Activated CD8-positive, alpha-beta memory T cell treated with anti-CD3 and anti-CD28 coated beads for 1 hour (primary cell): ENCODE measurements at places on chromosomes 4 and X.

GRCh38 chrX:85243155-85243554, 424 bp downstream of the SATL1 start:
- DNase-seq, result no peak

DNA sequence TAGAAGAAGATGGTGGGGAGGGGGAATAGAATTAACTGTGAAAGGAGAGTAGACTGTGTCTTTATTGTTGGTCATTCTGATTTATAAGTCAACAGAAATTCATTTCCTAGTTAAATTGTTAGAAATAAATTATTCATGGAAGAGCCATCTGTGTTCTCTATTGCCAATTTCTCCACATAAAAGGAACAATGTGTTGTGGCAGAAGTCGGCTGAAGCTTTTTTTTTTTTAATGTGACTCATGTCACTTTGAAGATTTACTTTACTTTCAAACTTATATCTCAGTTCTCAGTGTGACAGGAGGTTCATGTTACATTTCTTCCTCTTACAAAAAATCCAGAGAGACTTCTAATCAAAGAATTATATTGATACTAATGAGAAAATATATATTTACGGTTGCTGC, 60.5 kb downstream of the CPE start:
- DNase-seq, result no peak

- DNase-seq, result no peak
Measured at GRCh38 chr4:136002316-136002715, 1530.0 kb downstream of the PCDH18 start.

DNA sequence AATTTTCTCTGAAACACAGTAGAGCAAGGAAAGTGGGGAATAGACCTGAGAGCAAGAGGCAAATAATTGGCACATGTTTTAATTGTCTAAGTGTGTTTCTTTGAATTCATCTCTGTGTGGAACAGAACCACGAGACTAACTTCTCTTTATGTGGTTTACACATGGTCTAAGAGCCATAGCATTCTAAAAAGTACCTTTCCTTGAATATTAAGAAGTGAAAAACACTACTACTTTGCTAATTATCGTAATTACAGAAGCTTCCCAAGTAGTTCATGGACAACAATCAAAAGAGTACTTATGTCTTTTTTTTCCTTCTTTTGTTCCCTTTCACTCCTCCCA, 2.9 kb upstream of the CYBB start:
- DNase-seq, result no peak

- no peak for DNase-seq
Measured at GRCh38 chrX:2628751-2629315, 62.3 kb upstream of the CD99 start.

DNA sequence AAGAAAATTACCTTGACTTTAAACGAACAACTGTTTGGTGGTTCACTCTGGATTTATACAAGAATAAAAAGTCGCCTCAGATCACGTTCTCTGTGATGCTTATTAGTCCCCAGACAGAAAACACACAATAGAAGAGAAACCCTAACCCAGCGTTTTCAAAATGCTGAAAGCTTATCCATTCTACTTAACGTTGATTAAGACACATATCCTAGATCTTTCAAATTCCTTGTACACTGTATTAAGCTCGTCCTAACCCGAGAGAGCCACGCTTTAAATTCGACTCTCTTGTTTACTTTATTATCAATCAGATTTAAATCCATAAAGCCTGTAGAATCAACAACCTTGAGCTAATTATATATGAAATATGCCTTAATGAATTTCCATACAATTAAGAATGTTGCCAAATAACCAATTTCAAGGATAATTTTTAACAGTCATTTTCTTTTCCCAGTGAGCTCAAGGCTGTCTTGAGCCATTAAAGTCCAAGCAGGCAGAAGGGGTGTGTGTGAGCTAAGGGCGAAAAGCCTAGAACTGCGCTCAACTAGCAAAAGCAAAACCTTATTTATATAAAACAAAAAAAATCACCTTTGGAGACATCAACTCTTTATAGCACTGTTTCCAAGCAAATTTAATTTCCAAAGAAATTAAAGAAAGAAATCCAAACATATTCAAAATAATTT, 981 bp upstream of the PITX2 start:
- DNase-seq, result no peak

- DNase-seq, result no peak
Measured at GRCh38 chrX:75229774-75230173, 44.1 kb upstream of the UPRT start.

DNA sequence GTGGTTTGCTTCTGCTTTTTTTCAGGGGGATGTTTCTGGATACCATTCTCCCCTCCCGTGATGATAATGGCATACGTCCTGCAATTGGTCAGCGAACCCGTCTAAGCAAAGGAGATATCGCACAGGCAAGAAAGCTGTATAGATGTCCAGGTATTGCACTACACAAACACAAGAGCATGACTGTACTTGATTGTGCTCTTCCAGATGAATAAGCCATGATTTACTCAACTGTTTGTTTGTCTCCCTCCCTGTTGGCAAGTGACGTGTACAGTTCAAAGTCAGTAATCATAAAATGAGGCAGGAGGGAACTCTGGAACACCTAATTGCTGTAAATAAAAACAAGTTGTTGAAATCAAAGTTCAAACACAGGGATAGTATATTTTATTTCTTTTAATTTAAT, 141.4 kb downstream of the TLL1 start:
- no peak for DNase-seq

- DNase-seq, result no peak
Measured at GRCh38 chrX:18668071-18668835, 3.7 kb downstream of the RS1 start.

GRCh38 chr4:172155838-172156345, 342.7 kb downstream of the GALNTL6 start:
- DNase-seq, result no peak

DNA sequence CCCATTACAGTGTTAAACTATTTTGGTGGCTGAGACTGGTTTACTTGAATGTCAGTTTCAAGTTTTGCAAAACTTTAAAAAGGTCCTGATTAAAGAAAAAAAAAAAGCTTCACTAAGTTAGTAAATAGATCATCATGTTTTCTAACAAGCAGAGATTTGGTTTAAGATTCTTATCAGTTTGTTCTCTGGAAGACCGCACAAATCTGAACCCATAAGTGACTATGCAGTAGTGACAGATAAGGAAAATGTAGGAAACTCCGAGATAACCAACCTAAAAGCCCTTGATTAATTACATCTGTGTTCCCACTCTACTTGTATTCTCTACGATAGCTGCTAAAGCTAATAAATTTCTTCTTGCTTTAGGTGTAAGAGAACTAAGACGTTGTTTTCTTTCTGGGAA, 1799.8 kb upstream of the ADGRL3 start:
- no peak for DNase-seq

DNA sequence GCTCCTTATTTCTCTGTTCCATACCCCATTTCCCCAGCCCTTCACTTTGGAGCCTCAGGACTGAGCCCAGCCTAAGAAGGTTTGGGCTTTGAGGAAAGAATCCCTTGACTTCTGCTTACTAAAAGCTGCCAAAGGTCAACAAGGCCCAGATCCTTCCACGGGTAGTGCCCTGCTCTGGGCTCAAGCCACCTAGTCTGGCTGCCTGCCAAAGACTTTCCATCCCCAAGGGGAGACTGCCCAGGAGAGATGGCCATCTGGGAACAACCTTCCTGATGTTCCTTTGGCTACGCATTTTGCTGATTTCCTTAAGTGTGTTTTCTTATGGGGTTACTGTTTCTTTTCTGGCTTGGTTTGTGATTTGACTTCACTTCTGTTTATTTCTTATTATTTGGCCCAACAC, 49.8 kb upstream of the NDP start:
- DNase-seq, result no peak
